ENCODE measurements at places on chromosomes 6 and 20.

DNA sequence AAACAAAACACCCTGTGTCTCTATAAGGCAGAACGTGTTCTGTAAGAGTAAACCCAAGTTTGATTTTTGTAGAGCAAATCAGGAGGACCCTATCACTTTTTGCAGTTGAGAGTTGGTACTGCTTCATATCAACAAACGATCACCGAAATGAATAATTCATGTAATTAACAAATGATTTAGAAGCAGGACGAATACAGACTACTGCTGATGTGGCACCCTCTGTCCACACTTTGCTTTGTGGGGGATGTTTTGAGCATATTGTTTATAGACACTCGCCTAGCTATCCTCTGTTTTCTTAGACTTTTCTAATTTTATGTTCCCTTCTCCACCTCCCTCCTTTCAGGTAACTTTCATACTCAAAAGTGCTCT lies 1.5 kb downstream of the CD2AP start:
- DNase-seq = no peak

DNA sequence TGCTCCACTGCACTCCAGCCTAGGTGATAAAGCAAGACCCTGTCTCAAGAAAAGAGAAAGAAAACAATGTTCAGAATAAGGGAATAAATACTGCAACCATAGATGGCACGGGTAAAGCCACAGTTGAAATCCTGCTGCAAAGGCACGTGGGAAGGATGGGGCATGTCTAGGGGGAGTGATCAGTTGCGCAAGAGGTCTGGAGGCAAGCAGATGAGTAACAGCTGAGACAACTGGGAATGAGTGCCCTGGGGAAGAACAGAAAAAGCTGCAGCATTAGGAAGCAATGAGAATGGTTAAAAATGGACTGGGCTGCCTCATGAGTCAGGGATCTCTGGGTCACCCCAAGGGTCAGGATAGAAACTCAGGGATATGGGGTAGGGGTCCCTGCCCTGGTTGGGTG lies 96.3 kb downstream of the GMPR start:
- no peak for DNase-seq

DNA sequence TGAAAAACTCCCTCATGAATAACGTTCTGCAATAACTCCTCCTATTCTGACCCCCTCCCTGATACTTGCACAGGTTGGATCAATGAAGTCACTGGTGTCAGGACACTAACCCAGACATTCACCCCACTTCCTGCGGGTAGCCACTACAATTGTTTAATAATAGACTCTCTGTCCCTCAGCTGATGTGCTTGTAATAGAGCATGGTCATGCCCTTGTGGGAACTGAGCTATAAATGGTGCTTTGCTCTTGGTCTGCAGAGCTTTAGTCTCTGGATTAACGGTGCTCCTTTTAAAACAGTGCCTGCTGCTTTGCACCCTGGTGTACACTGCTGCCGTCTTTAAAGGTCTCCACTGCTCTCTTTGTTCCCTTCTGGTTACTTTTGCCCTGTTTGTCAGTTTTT lies 127.3 kb downstream of the BACH2 start:
- no peak for DNase-seq

- DNase-seq = no peak
These were observed 16.7 kb downstream of the PLAGL2 start for GRCh38 chr20:32190616-32191415.

- DNase-seq = no peak
These were observed 118.4 kb upstream of the LY86 start for GRCh38 chr6:6470123-6470522.

DNA sequence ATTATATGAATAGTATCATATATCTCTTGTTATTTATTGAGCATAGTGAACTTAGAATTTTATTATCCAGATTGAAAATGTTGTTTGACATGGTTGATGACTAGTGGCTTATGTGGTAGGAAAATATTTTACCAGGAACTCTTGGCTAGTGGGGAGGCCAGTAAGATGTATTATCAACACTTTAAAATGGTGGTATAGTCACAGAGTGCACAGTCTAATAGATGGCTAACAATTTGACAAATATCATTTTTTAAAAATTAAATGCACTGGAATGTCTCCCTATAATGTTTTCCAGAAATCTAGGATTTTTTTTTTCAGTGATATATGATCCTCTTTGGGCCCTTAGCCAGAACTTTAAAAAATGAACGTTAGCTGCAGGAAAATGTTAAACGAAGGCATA lies 26.9 kb upstream of the EYA4 start:
- no peak for DNase-seq

GRCh38 chr20:22763257-22763906 lies 179.0 kb upstream of the FOXA2 start:
- no peak for DNase-seq

- no peak for DNase-seq
These were observed 158.3 kb downstream of the OPRM1 start for GRCh38 chr6:154197196-154197860.

GRCh38 chr6:135990855-135991464 lies 139.5 kb downstream of the PDE7B start:
- DNase-seq = no peak

- DNase-seq = no peak
These were observed 54.3 kb downstream of the UBR2 start for GRCh38 chr6:42618105-42618504.

- DNase-seq = no peak
These were observed 8.7 kb downstream of the ZMYND8 start for GRCh38 chr20:47347661-47348435.

DNA sequence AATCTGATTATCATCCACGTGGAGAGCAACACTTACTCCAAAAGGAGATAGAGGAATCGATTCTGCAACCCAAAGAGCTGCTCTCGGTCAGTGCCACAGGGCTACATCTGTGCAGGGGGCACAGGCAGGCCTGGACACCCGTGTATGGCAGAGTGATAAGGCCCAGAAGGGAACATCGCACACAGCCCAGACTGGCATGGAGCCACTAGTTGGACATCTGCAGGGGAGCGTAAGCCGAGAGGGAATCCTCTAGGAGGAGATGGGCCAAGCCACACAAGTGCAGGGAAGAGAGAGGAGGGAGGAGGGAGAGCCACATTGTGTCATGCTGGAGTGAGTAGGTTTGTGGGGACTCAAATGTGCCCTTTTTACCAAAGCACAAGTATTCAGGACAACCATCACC lies 50.4 kb upstream of the ENTPD6 start:
- no peak for DNase-seq

GRCh38 chr20:1533059-1533458 lies 24.4 kb downstream of the SIRPD start:
- DNase-seq = no peak

DNA sequence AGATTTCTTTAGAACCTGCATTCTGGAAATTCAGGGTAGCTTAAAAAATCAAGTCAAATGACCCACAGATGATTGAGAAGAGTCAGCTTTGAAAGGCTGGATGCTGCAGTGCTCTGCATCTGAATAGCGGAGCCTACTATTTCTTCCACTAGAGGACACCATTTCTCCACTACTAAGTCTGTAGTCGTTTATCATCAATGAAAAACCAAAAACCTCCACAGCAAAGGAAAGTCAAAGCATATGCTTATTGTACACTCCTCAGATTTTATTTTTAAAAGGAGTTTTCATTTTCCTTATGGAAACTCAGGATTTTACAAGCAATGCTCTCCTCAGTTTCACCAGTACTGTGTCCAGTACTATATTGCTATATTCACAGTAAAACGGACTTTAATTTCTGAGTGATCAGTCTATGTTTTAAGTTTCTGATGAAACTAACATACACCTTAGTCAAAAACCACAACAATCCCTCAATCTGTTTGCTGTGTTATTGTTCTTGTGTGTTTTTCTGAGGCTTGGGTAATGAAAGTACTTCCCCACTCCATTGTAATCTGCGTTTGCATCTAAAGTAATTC lies 50.5 kb upstream of the ENPP5 start:
- DNase-seq = peak; percentile 53

DNA sequence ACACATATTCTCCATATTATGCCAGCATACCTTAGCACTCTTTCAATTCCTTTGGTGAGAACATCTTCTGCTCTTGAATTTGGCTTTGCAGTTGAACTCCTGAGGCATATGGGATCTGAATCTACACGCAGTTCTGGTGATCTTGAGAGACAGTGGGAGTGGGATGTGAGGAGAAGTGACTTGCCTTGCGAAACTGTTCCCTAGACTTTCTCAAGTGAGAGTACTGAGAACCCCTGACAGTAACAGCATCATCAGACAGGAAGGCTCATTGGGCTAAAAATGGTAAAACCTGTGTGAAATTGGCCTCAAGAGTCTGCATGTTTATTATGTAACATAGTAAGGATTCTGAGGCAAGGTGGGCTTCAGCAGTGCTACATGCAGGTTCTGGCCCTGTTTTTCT lies 49.1 kb upstream of the CEP85L start:
- no peak for DNase-seq

- no peak for DNase-seq
These were observed 327.9 kb upstream of the QKI start for GRCh38 chr6:163086624-163086920.

DNA sequence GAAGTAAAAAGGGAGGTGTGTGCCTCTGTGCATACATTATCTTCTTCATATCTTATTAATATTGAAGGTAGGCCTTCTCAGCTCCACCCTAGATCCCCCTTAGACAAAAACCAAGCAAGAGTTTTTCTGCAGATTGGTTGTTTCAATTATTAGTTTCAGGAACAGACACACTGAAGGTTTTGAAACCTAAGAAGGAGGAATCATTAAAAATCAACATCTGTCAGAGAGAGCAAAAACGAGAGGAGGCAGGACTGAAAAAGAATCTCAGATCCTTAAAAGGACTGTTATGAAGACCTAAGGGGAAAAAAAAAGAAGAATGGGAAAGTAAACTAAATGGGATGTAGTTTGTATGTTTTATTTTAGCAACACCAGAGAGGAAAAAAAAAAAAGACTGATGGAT lies 560.8 kb upstream of the JAG1 start:
- no peak for DNase-seq

GRCh38 chr6:22436134-22436533 lies 133.2 kb upstream of the HDGFL1 start:
- DNase-seq = no peak

GRCh38 chr6:22544476-22544875 lies 24.9 kb upstream of the HDGFL1 start:
- no peak for DNase-seq

DNA sequence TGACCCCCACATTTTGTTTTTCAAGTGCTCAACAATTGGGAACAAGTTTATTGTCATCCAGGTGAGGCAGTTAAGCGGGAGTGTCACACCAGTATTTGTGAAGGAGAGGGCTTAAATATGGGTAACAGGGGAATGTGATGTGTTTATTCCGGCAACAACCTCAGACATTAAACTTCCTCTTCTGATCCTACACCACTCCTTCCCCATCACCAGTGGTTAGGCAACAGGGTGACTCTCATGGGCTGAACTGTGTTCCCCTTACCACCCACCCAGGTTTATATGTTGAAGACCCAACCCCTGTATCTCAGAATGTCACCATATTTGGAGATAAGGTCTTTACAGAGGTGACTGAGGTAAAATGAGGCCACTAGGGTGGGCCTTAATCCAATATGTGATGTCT lies 52.1 kb upstream of the RNF182 start:
- DNase-seq = no peak

GRCh38 chr6:84583784-84584183 lies 180.6 kb downstream of the TBX18 start:
- DNase-seq = no peak

GRCh38 chr6:51926125-51926524 lies 161.3 kb downstream of the PKHD1 start:
- no peak for DNase-seq

- DNase-seq = no peak
These were observed 58.8 kb downstream of the RPRD1B start for GRCh38 chr20:38092260-38092857.

DNA sequence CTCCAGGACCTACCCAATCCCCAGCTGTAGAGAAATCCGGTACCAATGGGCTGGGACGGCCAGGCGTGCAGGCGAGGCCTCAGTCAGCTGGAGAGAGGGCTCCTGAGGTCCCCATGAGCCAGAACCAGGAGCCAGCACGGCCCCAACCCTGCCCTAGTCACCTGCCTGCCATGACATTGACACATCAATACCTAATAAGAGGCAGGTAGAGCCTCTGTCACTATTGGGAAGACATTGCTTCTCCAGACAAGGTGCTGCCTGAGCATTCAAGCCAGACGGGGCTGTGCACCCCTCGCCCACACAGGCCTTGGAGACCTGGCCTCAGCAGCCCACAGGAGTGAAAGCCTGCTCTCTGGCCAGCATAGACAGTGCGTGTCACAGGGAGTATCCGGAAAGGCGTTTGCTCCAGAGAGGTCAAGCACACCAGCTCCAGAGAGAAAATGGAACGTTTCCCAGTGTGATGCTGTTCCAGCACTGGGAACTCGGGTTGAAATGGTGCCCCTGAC lies 3.5 kb downstream of the DLL1 start:
- DNase-seq = no peak

- DNase-seq = no peak
These were observed 90.8 kb upstream of the TENT5A start for GRCh38 chr6:81843302-81843701.

Measured in HEK293T (cell line).